ENCODE measurements at places on chromosomes 6 and 20. TPM values are rescaled to one million over a fixed set of nuclear protein-coding genes. Genes with fewer than 3 reads are reported as not detected.

The MROH8 gene
- total RNA-seq = 1.3 TPM

DNA sequence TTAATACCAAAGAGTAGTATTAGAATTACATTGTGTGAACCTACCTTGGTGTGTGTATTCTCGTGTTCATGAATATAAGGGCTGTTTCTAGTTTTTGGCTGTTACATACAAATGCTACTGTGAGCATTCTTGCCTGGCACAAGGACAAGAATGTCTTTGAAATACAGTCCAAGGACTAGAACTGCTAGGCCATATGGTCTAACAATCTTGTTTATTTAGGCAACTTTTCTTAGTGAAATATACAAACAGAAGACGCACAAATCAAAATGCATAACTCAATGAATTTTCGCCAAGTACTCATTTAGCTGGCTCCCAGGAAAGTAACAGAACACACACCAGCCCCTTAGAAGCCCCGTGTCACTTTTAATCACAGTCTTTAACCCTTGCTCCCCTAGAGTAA, 28.5 kb downstream of the KDM1B start:
- DNase-seq = no peak

DNA sequence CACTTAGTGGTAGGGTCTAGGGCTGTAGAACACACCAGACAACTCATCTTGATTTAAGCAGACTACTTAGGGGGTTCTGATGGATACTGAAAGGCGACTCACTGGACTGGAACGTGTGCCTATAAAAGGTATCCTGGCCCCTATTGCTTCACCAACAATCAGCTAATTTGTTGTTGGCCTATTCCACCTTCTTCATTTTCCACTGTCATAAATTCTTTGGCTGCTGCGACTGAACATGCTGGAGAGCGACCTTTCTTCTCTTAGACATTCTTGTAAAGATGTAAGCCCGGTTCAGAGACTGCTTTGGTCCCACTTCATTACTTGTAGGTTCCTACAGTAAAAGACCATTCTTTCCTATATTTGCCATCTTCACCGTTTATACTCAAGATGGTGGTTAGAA, 609.9 kb upstream of the CITED2 start:
- DNase-seq = no peak

- DNase-seq = no peak
These were observed 81.4 kb upstream of the TCF21 start for GRCh38 chr6:133807501-133807900.

GRCh38 chr6:49110916-49111315, 352.1 kb downstream of the MMUT start:
- no peak for DNase-seq

Measured in A172 (cell line).